Stimulated activated CD4-positive, alpha-beta T cell treated with anti-CD3 and anti-CD28 coated beads, Interleukin-1b, Interleukin-23, amount 100 ng/mL, for 1 hour (primary cell): ENCODE measurements at places on chromosomes 16 and 17.

DNA sequence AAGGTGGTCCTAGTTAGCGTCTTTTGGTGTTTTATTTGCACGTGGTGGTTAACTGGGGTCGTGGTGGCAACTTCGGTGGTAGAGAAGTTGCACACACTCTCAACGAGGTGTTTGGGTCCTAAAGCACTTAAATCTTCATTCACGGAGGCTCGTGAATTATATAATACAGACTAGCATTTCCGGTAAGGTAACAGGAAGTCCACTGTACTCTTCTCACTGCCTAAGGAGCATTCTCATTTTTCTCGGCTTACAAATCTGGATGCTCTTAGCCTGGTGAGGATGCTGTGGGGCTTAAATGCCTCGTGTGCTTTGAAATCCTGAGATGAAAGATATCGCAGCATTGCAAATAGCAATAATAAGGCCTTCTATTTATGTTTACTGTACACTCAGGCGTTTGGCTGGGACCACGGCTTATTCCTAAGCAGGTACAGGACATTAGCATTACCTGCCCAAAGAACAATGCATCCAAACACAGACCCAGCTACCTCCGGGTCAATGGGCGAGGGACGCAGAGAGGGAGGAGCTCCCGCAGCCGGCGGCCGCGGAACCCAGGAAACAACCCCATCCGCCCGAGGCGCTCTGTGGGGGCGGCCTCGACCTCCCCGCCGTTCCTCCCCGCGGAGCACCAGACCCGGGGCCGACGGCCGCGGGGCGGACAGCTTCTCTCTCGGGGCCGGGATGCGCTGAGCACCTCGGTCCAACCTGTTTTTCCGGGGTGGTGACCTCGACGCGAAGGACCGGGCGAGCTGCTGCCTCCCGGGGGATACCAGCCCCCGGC is 856 bp downstream of the DNAJA2 start:
- no peak for DNase-seq

DNA sequence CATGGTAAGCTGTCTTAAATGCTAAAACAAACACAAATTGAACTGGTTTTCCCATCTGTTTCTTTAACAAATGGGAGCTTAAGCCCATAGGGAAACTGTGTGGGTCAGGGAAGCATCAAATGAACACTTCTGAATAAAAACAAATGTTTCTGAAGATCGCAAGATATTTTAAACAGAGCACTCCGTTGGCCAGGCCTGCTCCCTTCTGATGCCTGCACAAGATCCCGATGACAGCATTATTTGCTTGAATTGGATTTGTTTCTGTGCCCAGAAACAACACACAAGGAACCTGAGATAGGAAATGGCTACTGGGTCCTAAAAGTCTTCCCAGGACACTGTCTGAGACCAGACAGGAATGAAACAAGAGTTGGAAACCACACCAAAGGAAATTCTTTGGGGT is 425.8 kb upstream of the ZFHX3 start:
- DNase-seq: no peak

DNA sequence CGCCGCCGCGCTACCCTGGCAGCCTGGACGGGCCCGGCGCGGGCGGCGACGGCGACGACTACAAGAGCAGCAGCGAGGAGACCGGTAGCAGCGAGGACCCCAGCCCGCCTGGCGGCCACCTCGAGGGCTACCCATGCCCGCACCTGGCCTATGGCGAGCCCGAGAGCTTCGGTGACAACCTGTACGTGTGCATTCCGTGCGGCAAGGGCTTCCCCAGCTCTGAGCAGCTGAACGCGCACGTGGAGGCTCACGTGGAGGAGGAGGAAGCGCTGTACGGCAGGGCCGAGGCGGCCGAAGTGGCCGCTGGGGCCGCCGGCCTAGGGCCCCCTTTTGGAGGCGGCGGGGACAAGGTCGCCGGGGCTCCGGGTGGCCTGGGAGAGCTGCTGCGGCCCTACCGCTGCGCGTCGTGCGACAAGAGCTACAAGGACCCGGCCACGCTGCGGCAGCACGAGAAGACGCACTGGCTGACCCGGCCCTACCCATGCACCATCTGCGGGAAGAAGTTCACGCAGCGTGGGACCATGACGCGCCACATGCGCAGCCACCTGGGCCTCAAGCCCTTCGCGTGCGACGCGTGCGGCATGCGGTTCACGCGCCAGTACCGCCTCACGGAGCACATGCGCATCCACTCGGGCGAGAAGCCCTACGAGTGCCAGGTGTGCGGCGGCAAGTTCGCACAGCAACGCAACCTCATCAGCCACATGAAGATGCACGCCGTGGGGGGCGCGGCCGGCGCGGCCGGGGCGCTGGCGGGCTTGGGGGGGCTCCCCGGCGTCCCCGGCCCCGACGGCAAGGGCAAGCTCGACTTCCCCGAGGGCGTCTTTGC is 3.1 kb downstream of the HIC1 start:
- DNase-seq: no peak

DNA sequence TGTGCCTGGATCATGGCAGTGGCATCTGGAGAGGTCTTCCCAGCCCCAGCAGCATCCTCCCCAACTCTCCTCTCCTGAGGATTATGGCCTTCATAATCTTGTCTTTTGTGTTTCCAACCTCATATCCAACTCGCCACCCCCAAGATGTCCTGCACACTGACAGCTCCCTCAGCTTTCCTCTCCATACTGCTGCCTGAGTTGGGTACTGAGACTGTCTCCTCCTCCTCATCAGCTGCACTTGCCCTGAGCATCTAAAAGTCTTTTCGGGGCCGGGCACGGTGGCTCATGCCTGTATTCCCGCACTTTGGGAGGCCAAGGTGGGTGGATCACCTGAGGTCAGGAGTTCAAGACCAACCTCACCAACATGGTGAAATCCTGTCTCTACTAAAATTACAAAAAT is 2.0 kb downstream of the CD300LB start:
- DNase-seq: no peak

DNA sequence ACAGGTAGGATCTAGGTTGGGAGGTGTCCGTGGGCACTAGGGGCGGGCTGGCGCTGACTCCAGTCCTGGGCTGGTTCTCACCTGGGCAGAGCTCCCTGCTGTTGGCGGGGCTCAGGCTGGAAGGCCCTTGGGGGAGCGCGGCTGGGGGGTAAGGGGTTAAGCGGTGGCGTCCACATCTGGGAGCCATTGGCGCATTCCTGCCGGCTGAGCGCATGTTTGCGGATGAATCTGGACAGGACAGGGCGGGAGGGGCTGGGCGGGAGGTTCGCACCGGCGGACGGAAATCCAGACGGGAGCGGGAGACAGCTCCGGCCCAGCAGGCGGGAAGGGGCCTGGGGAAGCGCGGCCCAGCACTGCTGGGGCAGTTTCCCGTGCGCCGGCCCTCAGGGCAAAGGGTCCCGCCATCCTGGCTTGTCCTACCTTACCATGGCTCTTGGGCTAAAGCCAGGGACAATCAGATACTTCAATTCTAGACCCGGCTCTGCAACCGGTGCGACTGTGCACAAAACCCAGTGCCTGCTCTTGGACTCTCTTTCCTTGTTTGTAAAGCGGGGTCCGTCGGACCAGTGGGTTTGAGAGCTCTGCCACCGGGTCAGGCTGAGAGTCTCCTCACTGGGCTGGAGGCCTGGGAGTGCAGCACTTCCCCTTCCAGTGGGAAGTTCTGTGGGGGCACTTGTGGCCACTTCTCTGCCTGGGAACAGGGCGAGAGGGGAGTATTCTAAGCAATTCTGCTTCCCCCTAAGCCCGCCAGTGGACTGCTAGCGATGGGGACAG is 7.8 kb downstream of the RARA start:
- DNase-seq: no peak

GRCh38 chr16:4051591-4051990 is 64.7 kb downstream of the ADCY9 start:
- DNase-seq: no peak

- DNase-seq: no peak
Measured at GRCh38 chr16:86127366-86127765, 228.4 kb downstream of the IRF8 start.

- DNase-seq: no peak
Measured at GRCh38 chr16:54265575-54266107, 20.9 kb downstream of the IRX3 start.

DNA sequence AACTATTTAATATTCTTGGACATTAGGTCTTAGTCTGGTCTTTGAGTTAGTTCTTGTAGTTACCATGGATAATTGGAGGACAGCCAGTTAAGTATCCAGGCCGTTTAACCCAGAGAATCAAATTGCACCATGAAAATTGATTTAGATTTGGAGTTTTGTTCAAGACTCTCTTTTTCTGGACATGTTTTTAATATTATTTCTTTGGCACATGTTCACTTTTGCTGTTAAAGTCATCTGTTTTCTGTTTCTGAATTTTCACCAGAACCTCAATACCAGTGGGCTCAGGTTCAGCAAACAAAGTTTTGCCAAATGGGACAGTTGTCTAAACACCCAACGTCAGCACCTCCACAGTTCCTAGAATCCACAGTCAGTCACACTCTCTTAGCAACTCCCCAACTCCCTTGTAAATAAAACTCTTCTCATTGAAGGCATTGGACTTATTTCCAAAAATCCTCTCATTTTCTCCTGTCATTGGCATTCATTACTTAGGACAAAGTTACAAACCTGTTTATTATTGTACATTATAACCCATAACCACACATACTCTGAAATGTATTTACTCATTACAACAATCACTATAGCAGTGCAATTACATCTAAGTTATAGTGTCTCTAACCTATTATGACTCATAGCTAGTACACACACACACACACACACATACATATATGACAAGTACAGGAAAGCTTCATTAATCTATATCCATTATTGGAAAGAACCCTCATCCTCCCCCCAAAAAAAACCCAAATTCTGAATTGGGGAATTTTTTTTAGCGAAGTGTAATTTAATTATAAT is 33.5 kb upstream of the DNAH9 start:
- no peak for DNase-seq

- no peak for DNase-seq
Measured at GRCh38 chr16:62752854-62753253, 716.6 kb upstream of the CDH8 start.
